ENCODE measurements at places on chromosomes 13 and 19.

DNA sequence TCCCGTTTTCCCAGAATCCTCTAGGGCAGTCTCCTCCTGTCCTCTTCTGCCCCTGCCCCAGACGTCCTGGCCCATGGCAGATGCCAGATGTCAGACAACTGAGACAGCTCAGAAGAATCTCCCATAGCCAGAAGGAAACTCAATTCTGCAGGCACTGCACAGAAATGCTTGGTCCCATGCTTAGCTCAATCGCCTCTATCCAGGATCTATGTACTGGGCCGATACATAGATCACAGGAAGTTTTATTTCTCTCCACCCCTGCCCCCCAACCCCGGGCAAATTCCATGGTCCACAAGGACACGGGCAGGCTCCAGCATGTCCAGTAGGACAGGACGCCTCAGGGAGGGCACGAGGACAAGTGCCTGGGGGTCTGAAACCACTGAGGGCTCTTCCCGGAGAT, 4.8 kb downstream of the MBD3 start:
- no peak for DNase-seq

DNA sequence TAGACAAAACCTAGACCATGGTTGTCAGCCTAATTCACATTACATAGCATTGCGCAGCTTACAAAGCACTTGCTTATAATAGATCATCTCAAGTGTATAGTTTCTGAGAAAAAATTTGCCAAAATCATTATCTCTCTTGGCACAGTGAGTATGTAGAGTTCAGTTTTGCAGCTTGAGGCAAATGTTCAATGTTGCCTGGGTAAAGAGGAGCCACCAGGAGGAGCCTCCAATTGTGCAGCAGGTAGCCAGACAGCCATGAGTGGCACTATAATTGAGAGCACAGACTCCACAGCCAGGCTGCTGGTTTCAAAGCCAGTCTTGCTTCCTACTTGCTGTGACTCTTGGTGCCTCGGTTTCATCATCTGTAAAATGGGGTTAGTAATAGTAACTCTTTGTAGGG, 24.0 kb upstream of the OLFM4 start:
- DNase-seq, result no peak

- no peak for DNase-seq
Measured at GRCh38 chr13:45630791-45631190, 15.3 kb upstream of the ERICH6B start.

DNA sequence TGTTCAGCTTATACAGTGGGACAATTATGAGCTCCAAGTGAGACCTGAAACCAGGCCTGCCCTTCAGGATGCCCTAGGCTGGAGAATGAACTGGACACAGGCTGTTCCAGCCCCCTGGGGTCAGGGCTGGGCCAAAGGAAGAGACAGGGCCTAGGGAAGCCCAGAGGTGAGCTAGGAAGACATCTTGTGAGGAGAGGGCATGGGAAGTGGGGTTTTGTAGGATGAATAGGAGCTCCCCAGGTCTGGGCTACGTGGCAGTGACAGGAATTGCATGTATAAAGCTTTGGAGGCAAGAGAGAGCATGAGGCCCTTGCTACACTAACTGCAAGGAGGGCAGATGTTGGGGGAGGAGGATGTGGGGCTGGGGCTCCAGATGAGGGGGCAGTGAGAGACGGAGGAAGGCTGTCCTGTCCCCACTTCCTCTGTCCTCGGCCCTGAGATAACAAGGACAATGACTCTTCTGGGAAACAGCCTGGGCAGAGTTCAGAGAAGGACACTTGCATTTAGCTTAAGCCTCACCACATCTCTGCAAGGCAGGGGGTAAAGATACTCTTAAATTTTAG, 1.5 kb upstream of the TBXA2R start:
- no peak for DNase-seq
